LNCaP clone FGC (cell line): ENCODE measurements at places on chromosomes 2 and 18.

GRCh38 chr2:8132879-8133278 lies 549.0 kb upstream of the ID2 start:
- no peak for DNase-seq

DNA sequence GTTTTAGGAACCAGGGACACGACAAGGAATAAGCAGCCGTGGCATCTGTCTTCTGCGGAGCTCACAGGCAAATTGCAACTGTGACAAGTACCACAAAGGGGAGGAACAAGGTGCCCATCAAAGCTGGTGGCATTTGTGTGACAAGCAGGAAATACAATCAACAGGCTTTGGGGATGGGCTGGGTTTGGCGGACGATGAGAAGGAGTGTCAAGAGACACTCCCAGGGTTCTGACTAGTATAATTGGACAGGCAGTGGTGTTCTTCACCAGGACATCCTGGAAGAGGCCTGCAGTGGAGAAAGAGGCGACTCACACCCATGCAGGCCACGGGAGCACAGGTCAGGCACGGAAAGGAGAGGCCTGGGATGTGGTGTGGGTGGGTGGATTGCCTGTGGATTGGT lies 14.2 kb upstream of the SPATA3 start:
- no peak for DNase-seq

GRCh38 chr2:98585386-98585785 lies 22.9 kb downstream of the COA5 start:
- no peak for DNase-seq

- DNase-seq, result no peak
Observed at GRCh38 chr2:25294573-25295462, 46.9 kb downstream of the DNMT3A start.

DNA sequence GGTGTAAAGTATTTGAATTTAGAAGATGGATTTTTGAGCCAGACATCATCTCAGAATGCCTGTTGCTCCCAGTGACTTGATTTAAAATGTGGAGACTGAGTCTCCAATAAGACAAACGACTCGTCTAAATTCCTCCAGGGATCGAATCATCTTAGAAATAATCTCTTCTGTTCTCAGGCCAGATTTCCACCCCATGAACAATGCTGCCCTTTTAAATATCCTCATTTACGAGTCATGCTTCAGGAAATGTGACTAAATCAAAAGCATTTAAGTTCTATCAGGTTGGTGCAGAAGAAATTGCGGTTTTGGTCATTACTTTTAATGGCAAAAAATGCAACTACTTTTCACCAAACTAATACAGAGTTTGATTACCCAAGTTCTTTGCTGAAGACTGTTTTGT lies 684.6 kb upstream of the SOX11 start:
- no peak for DNase-seq

- DNase-seq, result no peak
Observed at GRCh38 chr2:40400336-40400953, 51.4 kb downstream of the SLC8A1 start.

- no peak for DNase-seq
Observed at GRCh38 chr2:48587961-48588360, 29.7 kb upstream of the GTF2A1L start.

GRCh38 chr2:2870106-2870505 lies 507.5 kb downstream of the EIPR1 start:
- no peak for DNase-seq

DNA sequence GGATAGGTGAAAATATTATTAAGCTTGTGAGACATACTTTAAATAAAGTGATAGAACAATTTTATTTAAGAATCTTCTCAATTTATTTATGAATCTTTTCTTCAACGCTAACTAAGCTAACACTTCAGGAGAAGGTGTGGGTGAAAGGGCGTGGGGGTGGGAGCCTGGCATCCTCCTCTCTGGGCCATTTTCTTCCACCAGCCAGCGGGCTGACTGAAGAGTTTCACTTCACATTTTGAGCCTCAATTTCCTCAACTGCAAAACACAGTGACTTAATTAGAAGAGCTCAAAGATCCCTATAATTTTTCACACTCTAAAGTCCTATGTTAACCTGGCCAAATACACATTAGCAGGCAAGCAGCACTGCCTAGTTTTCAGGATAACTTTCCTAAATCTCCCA lies 94.8 kb downstream of the FTCDNL1 start:
- DNase-seq, result no peak

- DNase-seq, result no peak
Observed at GRCh38 chr2:241803387-241804325, 5.3 kb upstream of the NEU4 start.

GRCh38 chr2:19841918-19842693 lies 59.7 kb downstream of the TTC32 start:
- no peak for DNase-seq

DNA sequence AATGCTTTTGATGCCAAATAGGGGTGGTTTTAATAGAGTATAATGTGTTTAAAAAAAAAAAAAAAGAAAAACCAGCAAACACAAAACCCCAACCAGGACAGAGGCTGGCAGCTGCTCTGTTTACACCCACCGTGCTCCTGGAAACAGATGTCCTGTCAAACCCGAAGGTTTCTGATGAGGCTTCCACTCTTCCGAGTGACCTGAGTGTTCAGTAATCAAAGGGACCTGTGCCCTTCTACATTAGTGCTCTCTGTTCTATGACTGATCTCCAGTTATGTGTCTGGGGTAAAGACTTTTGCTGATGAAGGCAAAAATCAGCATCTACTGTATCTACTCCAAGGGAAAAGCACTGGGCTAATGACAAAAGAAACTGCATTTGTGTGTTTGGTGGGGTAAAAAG lies 3.5 kb upstream of the KLHL29 start:
- no peak for DNase-seq

DNA sequence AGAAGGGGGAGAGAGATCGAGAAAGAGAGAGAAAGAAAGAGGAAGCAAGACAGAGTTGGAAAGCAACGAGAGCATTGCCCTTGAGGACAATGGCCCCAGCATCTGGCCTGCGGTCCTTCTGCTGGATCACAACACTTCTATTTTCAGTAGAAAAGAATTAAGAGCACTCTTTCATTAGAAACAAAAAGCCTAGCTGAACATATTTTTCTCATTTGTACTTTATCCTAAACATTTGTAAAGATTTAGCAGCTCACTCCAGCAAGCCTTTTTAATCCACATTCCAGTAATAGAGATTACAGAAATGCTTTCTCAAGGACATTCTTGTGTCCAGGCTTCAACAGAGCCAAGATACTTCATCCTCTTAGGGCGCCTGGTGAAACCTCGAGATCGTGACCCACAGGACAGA lies 31.6 kb upstream of the AFF3 start:
- DNase-seq, result no peak

- DNase-seq, result no peak
Observed at GRCh38 chr2:120132190-120132589, 91.0 kb downstream of the TMEM185B start.

- peak; percentile 7 for DNase-seq
Observed at GRCh38 chr18:28013066-28013465, 163.9 kb downstream of the CDH2 start.

DNA sequence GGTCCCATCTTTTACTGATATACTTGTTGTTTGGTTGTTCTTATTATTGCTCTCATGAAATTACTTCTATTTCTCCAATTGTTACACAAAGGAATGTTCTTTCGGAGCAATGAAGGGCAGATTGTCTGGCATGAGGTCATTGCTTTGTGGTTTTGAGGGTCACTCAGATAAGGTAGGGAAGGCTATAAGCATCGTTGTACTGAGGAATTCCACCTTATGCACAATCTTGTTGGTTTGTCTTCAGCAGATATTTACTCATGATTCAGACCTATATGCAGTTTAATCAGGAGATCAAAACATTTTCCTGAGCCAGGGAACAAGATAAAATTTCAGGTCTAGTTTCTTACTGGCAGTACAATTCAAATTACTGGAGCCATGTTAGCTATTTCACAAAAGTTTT lies 163.0 kb upstream of the SPHKAP start:
- DNase-seq, result no peak

- DNase-seq, result no peak
Observed at GRCh38 chr2:36839976-36840617, 126.2 kb downstream of the STRN start.
